ENCODE measurements at places on chromosomes 4 and X.

- DNase-seq = no peak
Observed at GRCh38 chr4:145808021-145808650, 128.2 kb downstream of the C4orf51 start.

- no peak for DNase-seq
Observed at GRCh38 chr4:175459571-175459970, 352.5 kb downstream of the GPM6A start.

DNA sequence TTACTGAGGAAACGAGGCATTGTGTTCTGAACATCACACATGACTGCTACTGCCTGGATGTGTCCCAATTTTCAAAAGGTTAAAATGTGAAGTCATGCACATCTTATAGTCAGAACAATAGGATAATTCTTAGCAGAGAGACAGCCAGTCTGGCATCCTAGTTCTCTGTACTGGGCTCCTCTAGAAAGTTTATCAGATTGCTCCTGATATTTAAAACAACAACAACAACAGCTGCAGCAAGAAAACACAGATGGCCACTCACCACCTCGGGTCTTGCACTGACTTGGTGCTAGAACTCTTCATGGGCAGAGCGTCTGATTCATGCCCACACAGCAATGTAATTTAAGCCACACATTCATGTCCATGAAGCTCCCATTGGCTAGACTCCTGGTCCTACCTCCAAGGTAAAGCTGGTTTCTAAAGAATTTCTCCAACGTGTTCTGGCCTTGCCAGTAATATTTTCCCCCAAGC lies 33.3 kb upstream of the SLC2A9 start:
- DNase-seq = no peak

- no peak for DNase-seq
Observed at GRCh38 chr4:5572114-5572513, 136.2 kb downstream of the EVC2 start.

DNA sequence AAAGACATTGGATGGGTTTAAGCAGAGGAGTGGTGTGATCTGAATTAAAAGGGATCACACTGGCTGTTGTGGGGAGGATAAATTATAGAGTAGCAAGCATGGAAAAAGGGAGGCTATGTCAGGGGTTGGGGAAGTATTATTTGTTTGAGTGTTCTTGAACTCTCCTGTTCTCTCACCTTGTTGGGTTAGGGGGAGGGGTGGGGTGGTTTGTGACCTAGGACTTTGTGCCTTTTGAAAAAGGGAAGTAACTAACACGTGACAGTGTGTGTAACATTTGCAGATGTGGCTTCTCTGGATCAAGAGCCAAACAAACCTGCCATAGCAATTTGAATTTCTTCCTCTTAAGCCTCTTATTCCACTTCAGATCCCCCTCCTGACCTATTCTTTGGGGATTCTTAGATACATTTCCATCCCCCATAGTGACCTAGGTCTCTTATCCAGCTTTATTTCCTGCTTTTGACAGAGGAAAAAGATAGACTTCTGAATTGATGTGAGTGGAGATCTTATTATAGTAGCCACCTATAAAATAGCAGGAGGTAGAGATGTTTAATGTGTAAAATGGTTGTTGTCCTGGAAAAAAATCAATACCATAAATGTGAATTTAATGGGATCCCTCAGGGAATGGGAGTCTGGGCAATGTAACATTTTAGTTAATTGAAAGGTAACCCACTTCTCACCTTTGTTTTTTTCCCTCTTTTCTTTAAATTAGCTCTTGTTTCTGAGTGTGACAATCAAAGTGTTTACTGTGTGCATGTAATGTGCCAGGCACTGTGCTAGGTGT lies 120.4 kb downstream of the CT47B1 start:
- no peak for DNase-seq

GRCh38 chrX:85243155-85243554 lies 424 bp downstream of the SATL1 start:
- DNase-seq = no peak

GRCh38 chrX:65644621-65645289 lies 22.7 kb upstream of the MSN start:
- no peak for DNase-seq

DNA sequence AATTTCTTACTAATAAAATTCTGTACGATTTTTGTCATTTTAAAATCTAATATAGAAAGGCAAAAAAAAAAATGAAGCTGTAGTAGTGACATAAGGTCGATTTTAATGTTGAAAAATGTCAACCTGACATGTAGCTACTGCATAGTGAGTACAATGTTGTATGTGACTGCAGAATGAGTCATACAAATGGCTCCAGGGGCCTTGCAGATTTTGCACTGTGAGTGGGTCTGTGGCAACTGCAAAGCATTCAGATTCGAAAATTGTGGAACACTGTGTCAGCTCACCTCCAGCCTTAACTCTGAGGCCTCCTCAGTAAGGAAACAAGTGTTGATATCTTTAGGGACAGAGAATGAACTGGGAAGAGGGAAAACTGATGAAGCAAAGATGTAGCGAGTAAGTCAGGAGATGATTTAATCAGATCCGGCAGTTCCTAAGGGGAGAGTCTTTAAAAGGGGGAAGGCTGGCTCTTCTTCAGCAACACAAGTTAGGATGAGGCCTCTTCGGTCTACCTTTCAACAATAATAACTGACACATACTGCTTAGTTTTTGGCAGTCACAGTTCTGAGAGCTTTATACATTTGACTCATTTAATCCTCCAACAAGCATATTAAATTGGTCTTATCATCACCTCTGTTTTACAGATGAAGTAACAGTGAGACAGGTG lies 24.9 kb downstream of the TKTL2 start:
- DNase-seq = no peak

DNA sequence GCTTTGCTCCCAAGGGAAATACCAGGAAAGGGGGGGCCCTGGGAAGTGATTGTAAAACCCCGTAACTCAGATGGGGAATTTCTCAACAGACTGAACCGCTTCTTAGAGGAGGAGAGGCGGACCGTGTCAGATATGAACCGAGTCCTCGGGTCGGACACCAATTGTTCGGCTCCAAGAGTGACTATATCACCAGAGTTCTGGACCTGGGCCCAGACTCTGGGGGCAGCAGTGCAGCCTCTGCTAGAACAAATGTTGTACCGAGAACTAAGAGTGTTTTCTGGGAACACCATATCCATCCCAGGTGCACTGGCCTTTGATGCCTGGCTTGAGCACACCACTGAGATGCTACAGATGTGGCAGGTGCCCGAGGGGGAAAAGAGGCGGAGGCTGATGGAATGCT lies 1.0 kb downstream of the PNMA3 start:
- no peak for DNase-seq

DNA sequence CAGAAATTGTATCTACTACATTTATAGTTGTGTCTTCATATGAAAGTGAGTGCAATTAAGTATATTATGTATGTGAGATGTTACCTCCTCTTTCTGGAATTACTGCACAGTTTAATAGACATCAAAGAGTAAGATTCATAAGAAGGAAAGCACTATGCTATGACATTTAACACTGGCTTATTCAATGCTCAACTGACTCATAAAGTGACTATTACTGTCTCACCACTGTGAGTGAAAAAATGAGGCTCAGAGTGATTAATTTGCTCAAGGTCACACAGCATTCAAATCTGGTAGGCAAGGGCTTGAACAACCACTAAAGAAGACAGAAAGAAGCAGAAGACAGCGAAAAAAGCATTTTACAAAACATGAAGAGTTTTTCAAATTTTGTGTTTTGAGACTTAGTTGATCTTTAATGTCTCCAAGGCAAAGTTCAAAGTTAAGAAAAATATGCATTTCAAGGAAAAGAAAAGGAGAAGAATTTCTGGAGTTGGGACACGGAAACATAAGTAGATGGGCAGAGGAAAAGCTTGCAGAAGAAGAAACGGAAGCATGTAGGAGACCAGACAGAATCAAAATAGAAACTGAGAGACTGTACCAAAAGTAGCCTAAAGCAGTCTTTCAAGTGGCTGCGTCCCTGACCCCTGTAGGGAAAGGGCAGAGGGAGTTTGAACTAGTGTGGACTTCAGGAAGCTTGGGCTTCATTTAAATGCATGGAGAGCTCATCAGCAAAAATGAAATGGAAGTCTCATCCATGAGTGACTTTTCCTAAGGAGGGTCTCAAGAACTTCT lies 66.3 kb downstream of the KCNIP4 start:
- no peak for DNase-seq

- peak; percentile 88 for DNase-seq
Observed at GRCh38 chr4:81314196-81314896, 99.3 kb upstream of the PRKG2 start.

DNA sequence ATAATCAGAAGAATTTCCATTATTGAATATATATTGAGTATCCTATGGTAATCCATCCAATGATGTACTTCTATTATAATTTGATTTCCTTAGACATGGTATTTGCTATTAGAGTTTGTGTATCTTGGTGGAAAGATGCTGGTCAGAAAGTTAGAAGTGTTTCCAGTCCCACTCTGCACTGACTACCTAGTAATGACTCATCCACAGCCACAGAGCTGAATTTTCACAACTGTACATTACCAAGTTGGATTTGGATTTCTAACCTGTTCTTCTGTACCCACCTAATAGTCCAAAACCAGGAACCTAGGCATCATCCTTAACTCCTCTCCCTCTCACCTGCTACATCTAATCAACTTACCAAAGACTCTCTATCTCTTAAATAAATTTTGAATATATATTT lies 145.4 kb downstream of the REELD1 start:
- DNase-seq = no peak

DNA sequence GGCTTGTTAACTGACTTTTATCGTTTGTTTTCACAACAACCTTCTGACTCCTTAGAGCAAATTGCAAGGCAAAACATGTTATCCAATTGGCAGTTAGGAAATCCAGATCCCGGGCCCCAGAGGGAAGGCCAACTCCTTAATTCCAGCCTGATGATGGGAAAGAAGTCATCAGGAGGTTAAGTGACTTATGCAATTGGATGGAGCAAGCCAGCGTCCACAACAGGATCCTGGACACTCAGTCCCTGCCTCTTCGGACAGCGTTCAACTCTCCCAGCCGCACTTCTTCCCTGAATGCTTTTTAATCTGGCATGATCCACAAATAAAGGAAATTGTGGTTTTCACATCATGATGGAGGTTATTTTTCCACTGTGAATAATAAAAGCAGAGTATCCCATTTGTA lies 310.1 kb downstream of the RAB28 start:
- DNase-seq = no peak

GRCh38 chr4:52126226-52126625 lies 75.1 kb downstream of the SPATA18 start:
- no peak for DNase-seq

DNA sequence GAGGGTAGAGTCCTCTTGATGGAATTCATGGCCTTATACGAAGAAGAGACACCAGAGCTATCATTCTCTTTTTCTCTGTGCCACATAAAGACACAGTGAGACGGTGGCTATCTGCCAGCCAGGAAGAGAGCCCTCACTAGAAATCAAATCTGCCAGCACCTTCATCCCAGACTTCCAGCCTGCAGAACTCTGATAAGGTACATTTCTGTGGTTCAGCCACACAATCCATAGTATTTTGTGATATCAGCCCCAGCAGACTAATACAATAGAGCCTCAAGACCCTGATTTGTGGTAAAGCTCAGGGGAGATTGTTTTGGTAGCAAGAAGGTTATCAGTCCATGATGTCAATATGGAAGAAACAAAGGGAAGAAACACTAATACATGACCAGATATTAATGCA lies 1213.2 kb downstream of the NLGN4X start:
- no peak for DNase-seq

- DNase-seq = no peak
Observed at GRCh38 chr4:106034220-106034619, 138.9 kb downstream of the NPNT start.

DNA sequence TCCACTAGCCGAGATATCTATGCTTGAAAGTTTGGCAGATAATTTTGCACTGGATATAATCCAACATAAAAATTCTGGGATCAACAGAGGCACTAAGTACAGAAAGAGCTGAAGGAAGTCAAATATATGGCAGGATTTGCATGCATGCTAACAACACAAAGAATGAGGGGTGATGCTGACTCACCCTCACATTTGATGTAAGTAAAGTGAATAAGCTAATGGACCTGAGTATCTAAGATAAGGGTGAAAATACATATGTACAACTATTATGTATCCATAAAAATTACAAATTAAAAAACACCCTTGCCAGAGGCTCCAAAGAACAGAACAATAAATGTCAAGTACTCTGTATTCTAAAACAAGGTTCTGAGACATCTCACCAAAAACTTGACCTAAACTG lies 63.8 kb upstream of the PRDX4 start:
- no peak for DNase-seq

GRCh38 chr4:20487852-20488251 lies 212.4 kb upstream of the PACRGL start:
- DNase-seq = no peak

GRCh38 chrX:17563515-17563914 lies 173.8 kb upstream of the SCML1 start:
- no peak for DNase-seq

GRCh38 chr4:19583827-19584569 lies 667.7 kb upstream of the SLIT2 start:
- DNase-seq = no peak

DNA sequence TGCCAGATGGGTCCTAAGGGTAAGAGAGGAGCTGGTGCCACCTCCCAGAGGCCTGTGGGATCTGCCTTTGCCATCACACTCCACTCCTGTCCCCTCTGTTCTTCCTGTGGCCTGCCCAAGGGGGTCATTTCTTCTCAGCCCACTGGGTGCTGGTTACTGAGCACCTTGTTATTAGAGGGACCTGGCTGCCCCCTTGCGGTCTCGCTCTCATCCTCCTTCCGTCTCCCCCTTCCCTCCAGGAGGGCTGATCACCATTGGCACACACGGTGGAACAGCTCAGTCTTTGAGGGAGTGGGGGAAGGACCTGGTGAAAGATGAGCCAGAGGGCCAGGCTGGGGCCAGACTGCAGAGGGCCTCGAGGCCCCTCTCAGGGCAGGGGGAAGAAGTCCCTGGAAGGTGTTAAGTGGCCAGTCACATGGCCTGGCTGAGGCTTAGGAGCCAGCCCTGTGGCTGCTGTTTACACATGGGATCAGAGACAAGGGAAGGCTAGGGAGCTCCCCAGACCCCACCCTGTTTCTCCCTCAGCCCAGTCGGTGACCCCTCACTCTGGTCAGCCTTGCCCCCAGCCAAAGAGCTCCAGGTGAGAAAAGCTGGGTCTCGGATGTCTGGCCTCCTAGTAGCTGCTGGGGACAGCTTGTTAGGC lies 68.1 kb downstream of the MTMR1 start:
- no peak for DNase-seq

DNA sequence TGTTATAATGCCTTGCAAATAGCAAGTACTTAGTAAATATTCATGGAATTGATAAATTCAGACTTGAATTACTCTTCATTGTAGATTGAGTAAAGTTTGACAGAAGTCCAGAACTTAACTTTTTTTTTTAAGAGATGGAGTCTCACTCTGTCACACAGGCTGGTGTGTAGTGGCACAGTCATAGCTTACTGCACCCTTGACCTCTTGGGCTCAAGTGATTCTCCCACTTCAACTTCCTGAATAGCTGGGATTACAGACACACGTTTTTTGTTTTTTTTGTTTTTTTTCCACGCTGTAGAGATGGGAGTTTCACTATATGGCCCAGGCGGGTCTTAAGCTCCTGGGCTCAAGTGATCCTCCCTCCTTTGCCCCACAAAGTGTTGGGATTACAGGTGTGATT lies 32.1 kb downstream of the UBE2K start:
- no peak for DNase-seq

Data from NCI-H187 treated with DMSO at 0.1 percent for 48 hours (cell line).